Lower lobe of right lung (tissue), 2 donors: ENCODE measurements at places on chromosomes 2 and 18. TPM values are rescaled to one million over a fixed set of nuclear protein-coding genes. Genes with fewer than 3 reads are reported as not detected.

DNA sequence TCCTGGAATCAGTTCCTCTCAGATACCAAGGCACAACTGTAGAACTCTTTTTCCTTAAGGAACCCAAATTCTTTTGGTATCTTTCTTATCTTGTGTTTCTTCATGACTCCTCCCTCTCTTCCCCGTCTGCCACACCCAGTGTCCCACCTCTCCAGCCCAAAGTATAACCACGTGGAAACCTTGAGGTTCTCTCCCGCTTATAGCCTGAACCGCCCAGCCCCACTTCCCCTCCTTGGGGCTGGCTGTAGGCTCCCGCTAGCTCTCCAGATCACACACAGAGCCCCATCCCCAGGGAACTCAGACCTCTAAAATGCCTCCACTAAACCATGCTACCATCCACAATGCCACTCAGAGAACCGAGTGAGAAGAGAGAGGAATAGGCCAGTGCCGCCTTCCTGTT, 87.5 kb downstream of the MAPRE2 start:
- H3K4me1 ChIP-seq: peaks cover 8% of the 10 kb centered on the region
- H3K27me3 ChIP-seq: no peaks in the 10 kb centered on the region
- no peak for DNase-seq
- no peak overlapping the region for H3K4me3 ChIP-seq
- H3K27ac ChIP-seq: no peak overlapping the region

DNA sequence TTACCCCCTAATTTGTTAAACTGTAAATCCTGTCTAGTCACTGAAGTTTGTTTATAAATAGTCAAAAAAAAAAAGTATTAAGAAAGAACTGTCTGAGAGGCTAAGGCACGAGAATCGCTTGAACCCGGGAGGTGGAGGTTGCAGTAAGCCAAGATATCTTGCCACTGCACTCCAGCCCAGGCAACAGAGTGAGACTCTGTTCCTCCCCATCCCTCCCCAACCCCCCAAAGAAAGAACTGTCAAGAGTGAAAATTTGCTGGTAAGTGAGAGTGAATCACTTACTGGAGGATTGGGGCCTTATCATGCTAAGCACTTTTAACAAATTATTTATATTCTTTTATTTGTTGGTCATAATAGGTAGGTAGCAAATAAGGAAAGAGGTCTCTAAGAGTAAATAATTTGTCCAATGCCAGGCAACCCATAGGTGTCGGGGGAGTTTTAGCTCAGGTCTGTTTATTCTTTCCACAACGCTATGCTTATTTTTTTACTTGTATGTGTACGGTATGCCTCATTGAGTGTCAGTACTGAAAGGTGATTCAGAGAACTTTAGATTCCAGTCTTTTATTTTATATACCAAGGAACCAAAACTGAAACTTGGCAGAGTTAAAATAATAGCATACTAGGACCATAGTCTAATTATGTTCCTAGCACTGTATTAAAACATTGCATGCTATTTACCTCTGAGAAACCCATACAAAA, 2.5 kb downstream of the TAF4B start:
- peaks cover 16% of the 10 kb centered on the region for H3K4me1 ChIP-seq
- H3K4me3 ChIP-seq: no peak overlapping the region
- no peaks in the 10 kb centered on the region for H3K36me3 ChIP-seq
- no peak overlapping the region for H3K27ac ChIP-seq

- H3K27ac ChIP-seq: peak overlapping the region; percentile 74
- peaks cover 8% of the 10 kb centered on the region for H3K36me3 ChIP-seq
- H3K4me3 ChIP-seq: no peak overlapping the region
- no peak for DNase-seq
- peaks cover 15% of the 10 kb centered on the region for H3K27me3 ChIP-seq
These were observed 2.1 kb upstream of the B3GNT7 start for GRCh38 chr2:231393149-231394131.

DNA sequence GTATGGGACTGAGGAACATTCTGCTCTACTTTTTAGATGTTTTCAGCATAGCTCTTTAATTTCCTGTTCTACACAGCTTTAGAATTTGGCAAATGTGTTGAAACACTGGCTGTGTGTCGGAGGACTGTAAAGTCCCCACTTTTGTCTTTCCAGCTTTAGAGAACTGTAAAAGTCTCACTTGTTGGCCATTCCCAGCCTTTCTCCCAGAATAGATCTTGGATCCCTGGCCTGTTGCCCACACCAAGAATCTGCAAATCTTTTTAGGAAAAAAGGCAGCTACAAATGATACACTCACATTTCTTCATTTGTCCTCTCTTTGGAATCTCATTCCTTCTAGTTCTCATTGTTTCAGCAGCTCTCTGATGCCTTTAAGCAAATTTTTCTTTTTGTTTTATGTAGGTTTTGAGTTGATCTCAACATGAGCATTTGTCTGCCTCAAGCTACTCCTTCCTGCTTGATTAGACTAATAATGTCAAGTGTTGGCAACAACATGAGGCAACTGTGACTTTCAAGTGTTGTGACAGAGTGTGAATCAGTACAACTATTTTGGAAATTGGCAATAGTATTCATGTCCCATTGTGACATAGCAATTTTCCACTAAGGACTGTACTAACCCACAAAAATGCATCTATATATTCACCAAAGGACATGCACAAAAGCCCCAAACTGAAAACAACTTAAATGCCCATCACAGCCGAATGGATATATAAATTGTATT, 610.8 kb downstream of the EPHA4 start:
- H3K27me3 ChIP-seq: no peaks in the 10 kb centered on the region
- no peak overlapping the region for H3K4me3 ChIP-seq
- DNase-seq: no peak
- H3K36me3 ChIP-seq: no peaks in the 10 kb centered on the region

- no peaks in the 10 kb centered on the region for H3K4me1 ChIP-seq
- no peaks in the 10 kb centered on the region for H3K27me3 ChIP-seq
- no peak for DNase-seq
These were observed 55.3 kb upstream of the CHST9 start for GRCh38 chr18:27240383-27240782.

GRCh38 chr2:214489181-214489580, 78.3 kb downstream of the VWC2L start:
- H3K27me3 ChIP-seq: no peaks in the 10 kb centered on the region
- H3K4me1 ChIP-seq: no peaks in the 10 kb centered on the region
- no peak for DNase-seq
- no peaks in the 10 kb centered on the region for H3K36me3 ChIP-seq

DNA sequence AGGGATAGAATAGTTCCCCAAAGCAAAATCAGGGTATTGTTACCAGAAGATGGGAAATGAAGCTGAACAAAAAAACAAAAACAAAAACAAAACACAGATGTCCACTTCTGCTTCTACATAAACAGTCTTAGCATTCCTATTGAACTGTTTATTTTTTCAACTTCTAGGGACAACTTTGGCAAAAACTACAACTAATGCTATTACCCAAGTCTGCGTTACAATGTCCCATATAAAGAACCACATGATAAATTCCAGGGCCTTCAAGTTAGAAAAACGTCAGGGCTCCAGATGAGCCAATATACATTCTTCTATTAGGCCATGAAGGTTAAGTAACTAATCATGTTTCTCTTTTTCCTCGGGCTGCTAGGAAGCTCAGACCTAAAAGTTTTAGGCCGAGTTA, 16.9 kb downstream of the PID1 start:
- peaks cover 4% of the 10 kb centered on the region for H3K36me3 ChIP-seq
- DNase-seq: no peak
- H3K4me1 ChIP-seq: no peaks in the 10 kb centered on the region
- no peaks in the 10 kb centered on the region for H3K27me3 ChIP-seq
- no peak overlapping the region for H3K4me3 ChIP-seq

GRCh38 chr2:182301093-182301492, 125.7 kb downstream of the PDE1A start:
- H3K4me3 ChIP-seq: no peak overlapping the region
- H3K27ac ChIP-seq: no peak overlapping the region
- no peaks in the 10 kb centered on the region for H3K4me1 ChIP-seq
- DNase-seq: no peak

- no peak overlapping the region for H3K27ac ChIP-seq
- peaks cover 12% of the 10 kb centered on the region for H3K4me1 ChIP-seq
- no peaks in the 10 kb centered on the region for H3K36me3 ChIP-seq
- no peaks in the 10 kb centered on the region for H3K27me3 ChIP-seq
- no peak overlapping the region for H3K4me3 ChIP-seq
- no peak for DNase-seq
These were observed 136.1 kb downstream of the PARD3B start for GRCh38 chr2:204681412-204681811.

DNA sequence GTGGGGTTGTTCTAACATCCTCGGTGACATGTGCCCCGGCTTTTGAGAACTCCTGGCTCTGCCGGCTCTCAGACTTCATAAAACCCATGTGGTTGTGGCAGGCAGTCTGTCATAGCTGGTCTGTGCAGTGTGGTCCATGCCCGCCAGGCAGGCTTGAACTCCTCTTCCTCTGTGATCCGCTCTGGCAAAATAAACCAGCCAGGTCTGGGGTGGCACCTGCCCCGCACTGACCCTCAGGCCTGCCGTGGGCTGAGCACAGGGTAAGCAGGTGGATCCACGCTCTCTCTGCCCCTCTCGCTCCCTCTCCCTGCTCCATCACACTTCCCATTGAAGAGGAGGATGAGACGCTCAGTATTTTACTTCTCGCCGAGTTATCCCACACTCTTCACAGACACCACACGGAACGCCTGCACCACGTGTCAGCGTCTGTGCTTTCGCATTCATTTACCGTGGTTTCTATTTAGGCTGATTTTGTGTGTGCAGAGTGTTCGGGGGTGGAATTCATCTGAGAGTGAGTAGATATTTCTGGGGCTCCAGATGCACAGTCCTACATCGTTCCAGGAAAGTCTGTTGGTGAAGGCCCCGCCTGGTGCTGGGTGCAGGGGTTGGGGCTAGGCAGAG, 56.4 kb downstream of the RTP5 start:
- no peak overlapping the region for H3K4me3 ChIP-seq
- no peak overlapping the region for H3K27ac ChIP-seq
- H3K4me1 ChIP-seq: no peaks in the 10 kb centered on the region
- no peaks in the 10 kb centered on the region for H3K36me3 ChIP-seq
- H3K27me3 ChIP-seq: no peaks in the 10 kb centered on the region

DNA sequence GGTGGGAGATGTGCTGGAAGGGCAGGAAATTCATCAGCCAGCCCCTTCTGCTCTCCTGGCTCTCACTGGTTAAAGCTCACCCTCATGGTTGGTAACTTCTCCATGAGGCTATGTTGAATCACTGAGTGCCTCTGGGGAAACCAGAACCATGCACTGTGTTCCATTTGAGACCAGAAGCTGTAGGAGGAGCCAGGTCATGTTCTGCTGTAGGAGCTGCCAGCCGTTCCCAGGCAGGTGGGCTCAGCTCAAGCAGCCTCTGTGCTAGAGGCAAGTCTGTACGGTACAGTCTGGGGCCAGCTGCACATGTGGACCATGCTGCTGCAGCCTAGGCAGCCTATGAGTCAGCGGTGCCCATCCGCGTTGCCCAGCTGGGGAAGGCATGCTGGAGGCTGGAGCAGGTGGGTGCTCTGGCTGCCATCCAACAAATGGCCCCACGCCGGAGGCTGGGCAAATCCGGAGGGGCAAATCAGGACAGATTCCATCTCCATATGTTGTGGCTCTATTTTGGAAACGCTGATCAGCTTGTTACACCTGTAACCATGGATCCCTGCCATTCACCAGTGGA, 22.0 kb upstream of the KCNF1 start:
- no peaks in the 10 kb centered on the region for H3K4me1 ChIP-seq
- DNase-seq: no peak
- H3K27me3 ChIP-seq: peaks cover 9% of the 10 kb centered on the region
- H3K36me3 ChIP-seq: no peaks in the 10 kb centered on the region
- no peak overlapping the region for H3K27ac ChIP-seq
- no peak overlapping the region for H3K4me3 ChIP-seq

GRCh38 chr2:225512876-225513540, 113.5 kb downstream of the NYAP2 start:
- H3K4me3 ChIP-seq: no peak overlapping the region
- H3K4me1 ChIP-seq: no peaks in the 10 kb centered on the region
- DNase-seq: no peak
- no peaks in the 10 kb centered on the region for H3K36me3 ChIP-seq

GRCh38 chr2:104793966-104794365, 59.9 kb upstream of the POU3F3 start:
- H3K36me3 ChIP-seq: no peaks in the 10 kb centered on the region
- H3K27me3 ChIP-seq: peaks cover 3% of the 10 kb centered on the region
- H3K4me1 ChIP-seq: no peaks in the 10 kb centered on the region
- H3K4me3 ChIP-seq: no peak overlapping the region

GRCh38 chr2:174846218-174846617, 81.9 kb upstream of the CHRNA1 start:
- no peak for DNase-seq
- peak overlapping the region; percentile 34 for H3K4me3 ChIP-seq
- no peaks in the 10 kb centered on the region for H3K36me3 ChIP-seq
- peaks cover 6% of the 10 kb centered on the region for H3K4me1 ChIP-seq

DNA sequence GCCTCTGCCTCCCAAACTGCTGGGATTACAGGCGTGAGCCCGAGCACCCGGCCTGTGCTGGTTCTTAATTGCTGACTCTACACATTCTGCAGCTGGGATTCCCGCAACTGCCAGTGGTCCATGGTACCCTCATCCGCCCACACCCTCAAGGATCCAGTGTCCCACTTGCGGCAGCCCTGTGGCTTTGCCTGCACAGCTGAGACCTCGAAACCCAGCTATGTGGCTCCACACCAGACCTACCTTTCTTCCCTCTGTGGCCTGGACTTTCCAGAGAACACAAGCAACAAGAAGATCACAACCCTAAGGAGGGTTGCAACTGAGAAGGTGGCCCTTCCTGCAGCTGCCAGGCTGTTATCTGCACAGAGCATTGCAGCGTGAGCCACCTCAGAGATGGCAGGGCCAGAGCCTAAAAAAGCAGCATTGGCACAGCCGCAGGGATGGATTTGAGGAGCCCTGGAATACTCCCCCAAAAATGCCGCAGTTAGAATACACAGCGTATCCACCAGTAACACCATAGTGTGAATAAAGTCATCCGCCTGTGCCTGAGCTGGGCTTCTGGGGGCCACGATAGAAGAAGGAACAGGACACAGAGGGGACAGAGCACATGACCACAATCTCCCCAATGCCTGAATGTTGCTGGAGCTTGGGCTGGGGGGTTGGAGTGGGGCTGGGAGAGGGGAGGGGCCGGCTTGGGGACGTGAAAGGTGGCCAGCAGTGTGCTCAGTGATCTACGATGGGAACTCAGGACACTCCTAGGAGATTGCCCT, 1.9 kb downstream of the GPR55 start:
- DNase-seq: no peak
- H3K27ac ChIP-seq: no peak overlapping the region
- H3K36me3 ChIP-seq: no peaks in the 10 kb centered on the region
- H3K4me1 ChIP-seq: no peaks in the 10 kb centered on the region
- no peak overlapping the region for H3K4me3 ChIP-seq

Gene AP1S3
- total RNA-seq: 6.4 TPM

Gene CASP10
- total RNA-seq: 26.7 TPM

Gene SH3BP4
- 36.8 TPM for total RNA-seq

Gene EEF1B2
- 408 TPM for total RNA-seq

Gene RAD51AP2
- total RNA-seq: not detected

Gene UGT1A4
- not detected for total RNA-seq

Gene NT5DC4
- total RNA-seq: 0.53 TPM

Gene SP140
- total RNA-seq: 15.0 TPM

Gene CCDC178
- total RNA-seq: not detected

Gene POTEC
- total RNA-seq: not detected
